HFFc6 (cell line): ENCODE measurements at places on chromosomes 2 and 18.
A peak's percentile ranks its signal among the peaks of the same experiment; 100 is the strongest.

DNA sequence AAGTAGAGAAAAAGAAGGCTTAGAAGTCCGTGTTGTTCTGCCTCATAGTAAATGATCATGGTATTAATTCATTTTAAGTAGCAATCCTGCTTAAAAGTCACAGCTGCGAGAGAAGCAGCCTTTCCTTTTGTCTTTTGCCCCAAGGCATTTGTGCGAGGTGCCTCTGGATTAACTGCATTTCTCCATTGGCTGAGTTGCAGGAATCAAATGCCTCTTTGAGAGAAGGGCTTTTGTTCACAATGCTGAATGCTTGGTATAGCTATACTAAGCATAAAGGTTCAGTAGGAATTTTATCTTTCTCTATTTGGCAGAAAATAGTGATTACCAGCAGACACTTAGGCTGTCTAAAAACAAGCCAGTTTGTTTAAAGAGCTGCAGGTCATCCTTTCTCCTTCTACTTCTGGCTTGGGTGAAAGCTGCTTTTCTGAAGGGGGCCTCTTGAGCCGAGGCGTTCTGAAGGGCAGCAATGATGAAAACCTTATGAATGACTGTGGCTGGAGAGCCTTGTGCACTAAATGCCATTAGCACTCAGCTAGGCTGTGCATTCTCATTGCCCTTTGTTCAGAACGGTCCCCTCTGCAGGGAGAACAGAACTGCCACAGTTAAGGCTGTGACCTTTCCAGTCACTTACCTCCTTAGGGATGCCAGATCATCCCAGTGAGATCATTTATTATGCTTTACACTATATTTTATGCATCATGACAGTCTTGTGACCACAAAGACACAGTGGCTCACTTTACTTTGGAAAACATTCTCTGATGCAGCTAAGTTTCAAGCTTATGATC, 68.8 kb upstream of the TMEM87B start:
- DNase-seq, result peak; percentile 13

DNA sequence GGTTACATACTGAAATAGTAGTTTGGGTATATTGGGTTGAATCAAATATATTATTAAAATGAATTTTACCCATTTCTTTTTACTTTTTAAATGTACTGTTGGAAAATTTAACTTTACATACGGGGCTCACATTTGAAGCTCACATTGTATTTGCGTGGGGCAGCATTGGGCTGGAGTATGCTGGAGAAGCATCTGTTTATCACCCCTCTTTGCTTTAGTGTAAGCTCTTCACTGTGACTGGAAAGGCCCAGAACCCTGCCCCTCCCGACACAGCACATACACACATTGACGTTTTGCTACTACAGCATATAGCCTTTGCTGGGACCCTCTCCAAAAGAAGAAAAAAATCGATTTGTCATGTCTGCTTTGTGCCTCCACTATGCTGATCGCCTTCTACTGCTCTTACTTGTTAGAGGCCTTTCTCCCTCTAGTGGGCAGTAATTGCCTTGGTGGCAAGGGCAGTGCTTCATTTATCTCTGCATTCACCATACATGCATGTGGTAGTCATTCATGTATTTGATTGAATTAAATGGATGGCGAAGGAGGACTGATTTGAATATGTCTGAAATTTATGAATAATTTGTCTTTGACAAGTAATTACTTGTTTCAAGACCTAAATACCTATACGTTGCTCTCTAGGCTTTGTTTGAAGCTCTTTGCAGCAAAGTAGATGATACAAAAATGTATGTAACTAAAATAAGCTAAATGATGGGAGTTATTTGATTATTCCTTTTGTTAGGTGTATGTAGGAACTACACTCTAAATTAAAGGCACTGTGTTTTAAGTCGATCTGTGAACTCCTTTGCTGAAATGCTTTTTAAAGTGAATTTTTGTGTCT, 37.4 kb downstream of the VAPA start:
- DNase-seq, result peak; percentile 57

- peak; percentile 48 for DNase-seq
Observed at GRCh38 chr2:26764078-26764887, at the start of gene SLC35F6. SLC35F6 (plus strand) TSS chr2:26764284; CDS start chr2:26764350, 66 bp downstream.

- no peak for DNase-seq
Observed at GRCh38 chr2:140416577-140416976, 1636.4 kb upstream of the NXPH2 start.

GRCh38 chr18:50377061-50377798, 2.4 kb downstream of the SKA1 start:
- DNase-seq, result no peak

DNA sequence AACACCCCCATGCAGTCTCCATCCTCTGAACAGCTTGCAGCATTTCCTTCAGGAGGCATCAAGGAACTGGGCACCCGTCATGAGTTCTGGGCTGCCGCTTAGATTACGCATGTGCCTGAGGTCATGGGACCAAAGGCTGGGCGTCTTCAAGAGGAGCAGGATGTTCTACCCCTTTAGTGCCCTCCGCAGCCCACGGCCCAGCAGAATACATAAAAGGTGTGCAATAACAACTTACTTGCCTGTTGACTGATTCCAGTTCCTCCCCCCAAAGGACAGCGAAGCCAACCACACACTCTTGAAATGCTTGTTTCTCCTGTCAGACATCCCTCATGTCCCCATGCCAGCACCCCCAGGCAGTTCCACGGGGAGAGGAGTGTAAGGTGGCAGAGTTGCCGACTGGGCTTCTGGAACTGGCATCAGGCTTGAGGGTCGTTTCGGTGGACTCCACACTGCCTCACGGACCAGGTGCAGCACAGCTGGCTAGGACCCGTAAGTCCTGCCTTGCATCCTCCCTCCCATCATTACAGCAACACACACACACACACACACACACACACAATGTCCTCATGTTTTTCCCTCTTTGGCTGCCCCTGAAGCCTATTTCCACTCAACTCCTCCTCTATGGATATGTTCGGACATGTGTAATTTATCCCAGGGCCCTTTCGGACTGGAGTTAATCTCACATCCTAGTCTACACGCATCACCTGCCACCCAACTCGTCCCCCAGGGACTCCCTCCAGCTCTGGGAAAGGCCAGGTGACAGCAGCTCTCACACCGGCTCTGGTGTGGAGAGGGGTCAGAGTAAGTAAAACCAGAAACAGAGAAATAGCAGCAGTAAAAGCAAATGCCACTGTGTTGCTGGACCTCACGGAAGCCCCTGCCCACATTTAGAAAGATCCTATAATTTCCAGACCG, 200.7 kb downstream of the BCL11A start:
- DNase-seq, result no peak

DNA sequence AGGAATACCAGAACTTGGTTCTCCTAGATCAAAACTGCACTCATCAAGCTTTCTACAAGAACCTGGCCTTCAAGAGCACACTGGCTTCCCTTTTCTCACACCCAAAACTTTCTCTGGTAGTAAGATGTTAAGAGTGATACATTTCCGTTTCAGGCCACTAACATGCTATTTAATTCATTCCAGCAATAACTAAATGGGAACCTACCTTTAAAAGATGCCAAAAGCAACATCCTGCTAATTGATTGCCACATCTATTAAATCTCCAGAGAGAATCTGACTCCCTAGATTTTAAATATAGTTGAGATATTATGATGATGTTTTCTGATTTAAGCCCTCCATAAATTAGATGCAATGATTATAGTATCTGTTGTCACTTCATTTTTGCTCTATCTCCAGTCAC, 71.6 kb downstream of the KCTD18 start:
- DNase-seq, result no peak

GRCh38 chr2:235939471-235939870, 228.7 kb downstream of the GBX2 start:
- no peak for DNase-seq

- peak; percentile 79 for DNase-seq
Observed at GRCh38 chr2:169637620-169638019, 53.5 kb downstream of the PPIG start.

GRCh38 chr2:64542071-64543007, 18.2 kb downstream of the AFTPH start:
- no peak for DNase-seq

- no peak for DNase-seq
Observed at GRCh38 chr2:6211236-6211635, 519.1 kb downstream of the SOX11 start.

DNA sequence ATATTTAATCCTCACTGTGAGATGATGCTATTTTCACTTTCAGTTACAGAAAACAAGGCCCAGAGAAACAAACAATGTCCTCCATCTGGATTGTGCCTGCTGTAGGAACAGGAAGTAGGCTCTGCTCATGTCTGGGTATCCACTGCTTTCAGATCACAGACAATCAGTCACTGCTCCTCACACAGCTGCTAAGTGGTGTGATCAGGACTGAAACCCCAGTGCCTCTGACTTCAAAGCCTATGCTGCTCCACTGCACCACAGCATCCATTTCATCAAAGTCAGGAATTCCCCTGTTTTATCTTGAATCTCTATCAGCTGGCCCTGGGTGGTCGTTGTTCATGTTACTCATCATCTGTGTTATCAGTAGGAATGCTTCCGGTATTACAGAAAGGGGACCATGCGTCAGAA, 303.8 kb upstream of the TRIB2 start:
- DNase-seq, result no peak

DNA sequence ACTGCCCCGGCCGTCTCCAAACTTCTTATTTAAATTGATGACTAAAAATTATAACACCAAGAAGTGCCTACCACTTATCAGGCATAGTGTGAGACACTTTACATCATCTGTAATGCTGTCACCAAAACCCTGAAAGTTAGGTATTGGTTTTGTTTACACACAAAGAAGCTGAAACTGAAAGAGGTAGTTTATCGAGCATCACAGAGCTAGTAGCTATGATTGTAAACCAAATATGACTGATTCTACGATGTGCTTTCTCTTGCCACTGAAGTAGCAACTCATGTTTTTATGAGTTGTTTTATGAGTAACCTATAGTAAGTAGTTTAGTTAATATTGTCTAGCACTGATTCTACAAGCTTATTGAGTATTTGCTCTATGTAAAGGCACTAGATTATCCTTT, 31.5 kb downstream of the DYNC1I2 start:
- no peak for DNase-seq

DNA sequence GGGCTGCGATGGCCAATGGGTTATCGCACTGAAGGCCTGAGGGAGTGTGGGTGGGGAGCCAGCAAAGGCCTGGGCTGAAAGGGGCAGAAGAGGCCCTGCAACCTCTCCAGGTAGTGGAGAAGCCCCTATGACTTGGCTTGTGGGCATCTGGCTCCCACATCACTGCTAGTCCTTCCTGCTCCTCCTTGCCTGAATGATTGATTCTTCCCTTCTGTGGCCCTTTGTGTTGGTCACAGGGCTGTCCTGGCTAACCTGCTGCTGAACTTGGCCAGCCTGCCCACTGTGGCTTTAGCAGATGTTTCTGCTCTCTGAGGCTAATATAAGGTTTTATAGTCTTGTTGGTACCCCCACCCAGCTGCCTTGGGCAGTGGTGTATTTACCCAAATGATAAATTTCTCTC, 136.2 kb upstream of the ALPP start:
- DNase-seq, result no peak

- DNase-seq, result peak; percentile 67
Observed at GRCh38 chr2:159126432-159127022, 158.1 kb downstream of the TANC1 start.

DNA sequence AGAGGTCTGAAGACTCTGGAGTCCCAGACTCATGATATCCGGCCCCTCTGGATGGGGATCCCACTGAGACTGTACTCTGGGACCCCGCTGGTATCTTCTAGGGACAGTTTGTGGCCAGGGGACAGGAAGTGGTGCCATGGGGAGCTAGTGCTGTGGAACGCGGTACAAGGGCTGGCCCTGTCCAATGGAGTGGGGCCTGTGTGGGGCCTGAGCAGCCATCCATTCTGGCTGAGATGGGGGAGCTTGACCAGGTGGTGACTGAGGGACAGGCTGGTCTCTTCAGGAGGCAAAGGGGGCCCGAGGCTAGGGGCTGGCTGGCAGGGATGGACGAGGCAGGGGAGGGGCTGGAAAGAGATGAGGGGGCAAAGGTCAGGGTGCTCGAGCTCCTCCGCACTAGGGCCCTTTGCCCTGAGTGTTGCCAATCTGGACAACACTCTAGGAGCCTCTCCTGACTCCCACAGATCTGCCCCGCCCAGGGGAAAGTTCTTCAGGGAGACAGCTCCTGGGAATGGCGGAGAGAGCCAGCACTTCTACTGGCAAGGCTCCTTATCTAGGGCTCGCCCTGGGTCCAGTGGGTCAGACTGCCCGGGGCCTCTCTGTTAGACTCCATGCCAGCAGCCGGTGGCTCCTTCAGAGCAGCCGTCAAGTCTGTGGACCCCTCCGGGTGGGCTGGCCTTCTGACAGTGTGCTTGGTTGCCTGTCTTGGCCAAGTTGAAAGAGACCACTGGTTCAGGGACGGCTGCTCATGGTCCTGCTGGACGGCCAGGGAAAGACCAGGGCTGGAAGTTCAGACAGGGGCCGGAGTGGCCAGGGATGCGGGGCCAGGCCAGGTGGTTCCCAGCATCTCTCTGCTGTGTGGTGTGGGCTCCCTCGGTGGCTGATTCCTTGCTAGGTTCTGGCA, 12.3 kb downstream of the MALL start:
- no peak for DNase-seq

- no peak for DNase-seq
Observed at GRCh38 chr2:238134393-238134785, 4.1 kb upstream of the KLHL30 start.

- no peak for DNase-seq
Observed at GRCh38 chr2:138777996-138778395, 2.2 kb downstream of the NXPH2 start.
